ENCODE measurements at places on chromosomes 12 and 14.

DNA sequence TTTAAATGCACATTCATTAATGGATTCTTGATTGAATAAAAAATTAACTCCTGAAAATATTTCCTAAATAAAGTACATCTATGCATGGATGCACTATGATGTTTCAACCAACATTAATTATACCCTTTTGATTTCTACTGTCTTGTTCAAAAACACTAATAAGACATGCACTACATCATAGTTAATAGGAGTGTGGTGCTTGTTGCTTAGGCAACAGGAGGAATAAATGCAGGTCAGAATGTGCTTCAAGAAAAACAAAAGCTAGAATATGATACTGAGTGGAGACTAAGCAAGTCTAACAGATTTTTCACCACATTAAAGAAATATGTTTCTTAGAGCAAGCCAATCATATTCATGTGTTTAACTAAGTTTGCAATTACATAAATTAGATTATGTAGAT lies 495.8 kb upstream of the GARIN6 start:
- no peak for DNase-seq

- peak; percentile 63 for DNase-seq
These were observed 1.8 kb upstream of the MYL6B start for GRCh38 chr12:56150563-56150962.

DNA sequence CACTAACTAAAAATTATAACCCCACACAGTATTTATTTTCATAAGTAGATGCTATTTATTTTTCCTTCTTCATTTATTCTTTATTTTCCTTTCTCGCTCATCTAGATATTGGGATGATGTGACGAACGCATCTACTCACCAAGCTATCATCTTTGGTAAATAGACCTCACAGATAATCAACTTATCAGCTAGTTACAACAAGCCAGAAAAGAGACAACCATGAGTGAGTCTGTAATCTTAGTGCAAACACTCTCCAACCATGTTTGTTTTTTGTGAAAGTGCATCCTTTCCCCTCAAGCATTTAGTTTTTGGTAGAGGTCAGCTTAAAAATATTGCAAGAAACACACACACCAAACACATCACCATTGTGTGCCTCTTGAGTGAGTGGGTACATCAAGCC lies 84.9 kb downstream of the SLC25A21 start:
- no peak for DNase-seq

GRCh38 chr12:52341066-52341580 lies 19.9 kb upstream of the KRT83 start:
- DNase-seq, result no peak

DNA sequence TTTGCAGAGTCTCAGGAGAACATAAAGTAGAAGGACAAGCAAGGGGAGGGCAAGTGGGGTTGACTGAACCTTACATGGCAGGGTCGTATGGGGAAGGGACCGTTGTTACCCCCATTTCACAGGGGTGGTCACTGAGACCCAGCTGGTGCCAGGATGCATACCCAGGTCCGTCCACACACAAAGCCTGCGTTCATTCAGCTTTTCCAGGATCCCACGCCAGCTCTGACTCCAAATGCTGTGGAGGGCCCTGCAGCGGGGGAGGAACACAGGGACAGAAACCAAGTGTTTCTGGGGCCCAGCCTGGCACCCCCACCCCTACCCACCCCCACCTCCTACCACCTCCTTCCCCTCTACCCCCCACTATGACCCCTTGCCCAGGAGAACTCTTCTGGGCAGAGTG lies 16.5 kb upstream of the CHGA start:
- no peak for DNase-seq

- no peak for DNase-seq
These were observed 362.6 kb downstream of the TMEM121 start for GRCh38 chr14:105888784-105889665.

DNA sequence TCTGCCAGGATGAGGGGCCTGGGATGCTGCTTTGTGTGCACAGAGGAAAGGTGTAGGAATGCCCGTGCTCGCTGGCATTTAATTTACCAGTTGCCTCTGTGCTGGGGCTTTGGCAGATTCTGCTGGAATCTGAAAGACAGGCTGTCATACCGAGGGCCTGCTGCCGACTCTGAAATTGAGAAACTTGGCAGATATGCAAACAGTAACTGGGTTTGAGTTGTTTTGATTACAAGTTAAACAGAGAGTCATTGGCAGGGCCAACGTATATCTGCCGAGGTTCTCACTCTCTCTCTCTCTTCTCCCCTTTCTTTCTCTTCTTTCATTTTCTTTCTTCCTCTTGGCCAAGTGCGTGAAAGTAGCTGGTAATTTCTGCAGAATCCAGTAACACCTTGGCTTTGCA lies 618.7 kb downstream of the VRK1 start:
- no peak for DNase-seq

GRCh38 chr12:133130808-133131128 lies 341 bp downstream of the ZNF10 start:
- DNase-seq, result peak; percentile 20

DNA sequence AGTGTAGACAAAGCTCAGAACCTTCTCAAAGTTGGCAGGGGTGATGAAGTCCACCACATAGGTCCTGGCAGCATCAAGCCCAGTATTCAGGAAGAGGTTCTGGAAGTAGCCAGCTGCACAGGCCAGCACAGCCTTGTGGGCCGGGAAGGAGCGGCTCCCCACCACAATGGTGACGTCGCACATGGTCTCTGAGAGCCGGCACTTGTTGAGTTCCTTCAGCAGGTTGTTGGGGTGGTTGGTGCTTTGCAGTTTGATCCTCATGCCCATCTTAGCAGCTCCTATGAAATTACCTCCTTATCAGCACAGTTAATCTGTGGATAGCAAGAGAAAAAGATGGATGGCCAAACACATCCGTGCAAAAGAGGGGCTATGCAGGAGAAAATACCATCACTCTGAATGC lies 1.7 kb downstream of the ZBTB39 start:
- no peak for DNase-seq

DNA sequence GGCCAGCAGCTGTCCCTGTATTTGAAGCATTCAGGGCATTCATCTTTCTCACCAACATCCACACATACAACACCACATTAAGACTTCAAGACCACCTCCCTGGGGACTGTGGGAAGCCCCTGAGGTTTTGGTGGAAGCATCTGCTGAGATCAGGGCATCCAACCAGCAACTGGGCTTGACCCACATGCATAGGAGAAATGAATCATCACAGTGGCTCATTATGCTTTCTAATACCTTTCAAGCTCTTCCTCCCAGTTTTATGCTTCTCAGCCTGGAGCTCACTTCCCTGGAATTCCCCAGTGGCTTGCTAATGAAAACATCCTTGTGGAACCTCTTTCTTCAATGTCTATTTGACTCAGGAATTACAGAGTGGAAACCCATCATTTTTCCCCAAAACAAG lies 21.4 kb upstream of the CMKLR1 start:
- no peak for DNase-seq

- DNase-seq, result peak; percentile 96
These were observed 77.8 kb upstream of the MAX start for GRCh38 chr14:65179918-65180724.

DNA sequence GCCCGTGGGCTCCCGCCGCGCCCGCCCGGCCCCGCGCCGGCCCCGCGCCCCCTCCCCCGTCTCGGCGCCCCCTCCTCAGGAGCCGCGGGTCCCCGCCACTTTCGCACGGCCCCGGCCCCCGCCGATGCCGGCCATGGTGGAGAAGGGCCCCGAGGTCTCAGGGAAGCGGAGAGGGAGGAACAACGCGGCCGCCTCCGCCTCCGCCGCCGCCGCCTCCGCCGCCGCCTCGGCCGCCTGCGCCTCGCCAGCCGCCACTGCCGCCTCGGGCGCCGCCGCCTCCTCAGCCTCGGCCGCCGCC lies 263 bp downstream of the RCOR1 start:
- DNase-seq, result no peak

DNA sequence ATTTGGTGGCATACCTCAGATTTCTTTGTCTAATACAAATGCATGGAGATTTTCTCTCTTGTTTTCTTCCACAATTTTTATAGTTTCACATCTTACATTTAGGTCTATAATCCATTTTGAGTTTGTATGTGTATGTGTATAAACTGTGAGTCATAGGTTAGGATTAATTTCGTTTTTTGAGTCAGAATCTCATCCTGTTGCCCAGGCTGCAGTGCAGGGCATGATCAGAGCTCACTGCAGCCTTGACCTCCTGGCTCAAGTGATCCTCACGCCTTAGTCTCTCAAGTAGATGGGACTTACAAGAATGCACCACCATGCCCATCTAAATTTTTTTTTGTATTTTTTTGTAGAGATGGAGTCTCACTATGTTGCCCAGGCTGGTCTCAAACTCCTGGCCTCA lies 71.6 kb downstream of the OTOGL start:
- DNase-seq, result no peak

DNA sequence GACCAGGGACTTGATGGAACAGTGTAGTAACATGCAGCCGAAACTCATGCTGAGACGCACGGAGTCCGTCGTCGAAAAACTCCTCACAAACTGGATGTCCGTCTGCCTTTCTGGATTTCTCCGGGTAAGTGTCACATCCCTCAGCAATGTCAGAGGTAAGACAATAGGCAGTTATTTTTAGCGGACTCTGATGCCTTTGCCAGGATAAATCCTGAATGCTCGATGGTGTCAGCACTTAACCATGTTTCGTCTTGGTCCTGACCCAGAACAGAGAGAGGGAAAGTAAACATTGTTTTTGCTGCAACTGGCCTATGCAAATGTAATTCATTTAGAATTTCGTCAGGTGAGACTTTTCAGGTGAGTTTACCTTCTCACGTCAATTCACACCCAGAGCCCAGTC lies 112.3 kb downstream of the PLXNC1 start:
- DNase-seq, result no peak

- DNase-seq, result no peak
These were observed 18.1 kb downstream of the CAMKK2 start for GRCh38 chr12:121278169-121279070.

GRCh38 chr12:26361964-26362363 lies 166.6 kb downstream of the SSPN start:
- DNase-seq, result no peak

GRCh38 chr12:44571006-44571550 lies 305.0 kb downstream of the NELL2 start:
- DNase-seq, result no peak

- no peak for DNase-seq
These were observed 411 bp upstream of the DCAF4 start for GRCh38 chr14:72925815-72926291.

- peak; percentile 61 for DNase-seq
These were observed 9.7 kb downstream of the RTRAF start for GRCh38 chr14:51999084-51999483.

- DNase-seq, result no peak
These were observed 321.5 kb downstream of the TMEM117 start for GRCh38 chr12:44157359-44157758.

DNA sequence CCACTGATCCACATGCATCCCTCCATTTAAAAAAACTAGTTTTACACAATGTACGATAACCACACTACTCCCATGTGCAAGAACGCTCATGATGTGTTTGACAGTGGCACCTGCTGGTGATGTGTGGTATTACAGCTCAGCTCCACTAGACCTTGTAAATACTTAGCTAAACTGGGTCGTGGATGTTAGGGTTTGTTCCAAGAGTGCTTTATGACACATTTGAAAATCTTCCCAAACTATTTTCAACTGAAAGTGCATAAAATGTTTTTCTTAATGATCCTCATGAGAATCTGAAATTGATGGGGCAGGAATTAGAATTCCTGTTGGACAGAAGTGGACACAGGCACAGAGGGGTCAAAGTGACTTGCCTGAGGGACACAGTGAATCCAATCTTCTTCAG lies 99.2 kb downstream of the SCARB1 start:
- DNase-seq, result peak; percentile 88

DNA sequence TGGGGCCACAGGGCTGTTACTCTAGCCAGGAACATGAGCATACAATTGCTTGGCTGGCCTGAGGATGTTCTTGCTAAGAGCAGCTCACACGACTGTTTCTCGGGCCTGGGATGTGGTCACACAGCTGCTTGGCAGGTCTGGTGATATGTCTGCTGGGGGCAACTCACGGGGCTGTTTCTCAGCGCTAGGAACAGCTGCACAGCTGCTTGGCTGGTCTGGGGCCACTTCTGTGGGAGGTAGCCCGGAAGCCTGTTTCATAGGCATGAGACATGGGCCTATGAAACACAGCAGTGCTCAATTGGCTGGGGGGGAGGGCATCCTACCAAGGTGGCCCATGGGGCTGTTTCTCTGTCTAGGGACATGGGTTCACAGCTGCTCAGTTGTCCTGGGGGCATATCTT lies 73.4 kb upstream of the DDHD1 start:
- no peak for DNase-seq

DNA sequence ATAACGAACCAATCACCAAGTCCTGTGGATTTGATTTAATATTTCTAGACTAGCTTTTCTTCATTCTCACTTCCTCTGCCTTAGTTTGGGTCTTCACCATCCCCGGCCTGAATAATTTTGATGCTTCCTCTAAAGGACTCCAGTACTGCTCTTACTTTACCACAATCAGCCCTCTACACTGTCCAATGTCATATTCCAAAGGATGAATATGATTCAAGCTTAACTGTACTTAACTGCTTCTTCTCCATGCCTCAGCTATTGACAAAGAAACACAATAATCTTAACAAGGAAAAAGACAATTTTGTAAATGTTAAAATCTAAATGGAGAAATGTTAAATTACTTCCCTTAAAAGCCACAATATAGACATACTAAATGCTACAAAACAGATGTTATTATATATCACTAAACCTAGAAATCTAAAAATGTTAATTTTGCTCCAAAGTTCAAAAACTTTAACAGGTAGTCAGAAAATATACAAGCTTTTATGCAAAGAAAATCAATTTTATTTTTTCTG lies 70.2 kb downstream of the STXBP6 start:
- DNase-seq, result no peak

DNA sequence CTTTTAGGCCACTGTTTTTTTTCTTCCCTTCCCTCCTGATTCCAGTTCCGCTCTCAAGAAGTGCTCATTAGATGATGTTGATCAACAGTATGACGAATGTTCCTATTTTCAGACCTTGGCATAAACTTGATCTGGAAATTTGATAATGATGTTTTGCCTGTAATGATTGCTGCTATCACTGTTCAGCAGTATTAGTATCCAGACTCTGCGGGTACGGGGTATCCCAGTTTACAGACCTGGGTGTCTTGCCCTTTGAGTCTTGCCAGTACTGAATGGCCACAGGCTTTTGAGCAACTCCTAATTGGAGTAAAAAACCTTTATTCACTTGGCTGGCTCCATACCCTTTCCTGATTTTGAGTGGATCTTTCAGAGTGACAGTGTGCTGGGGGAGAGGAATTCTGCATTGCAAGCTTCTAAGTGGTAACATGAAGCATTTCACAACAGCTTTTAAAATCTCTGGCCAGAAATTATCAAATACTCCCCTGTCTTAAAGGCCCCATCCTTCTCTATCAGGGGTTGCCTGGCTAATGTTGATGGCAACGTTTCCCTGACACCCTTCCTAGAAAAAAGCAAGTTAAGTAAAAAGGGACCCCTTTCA lies 5.9 kb upstream of the ASB8 start:
- DNase-seq, result no peak

GRCh38 chr12:88509347-88509746 lies 70.9 kb downstream of the KITLG start:
- DNase-seq, result no peak

GRCh38 chr14:68977180-68977717 lies 1.9 kb downstream of the ACTN1 start:
- DNase-seq, result peak; percentile 86

GRCh38 chr14:104581521-104581920 lies 2.0 kb downstream of the C14orf180 start:
- no peak for DNase-seq

Measured in fibroblast of the aortic adventitia (primary cell).